ENCODE measurements at places on chromosomes 2 and 18.

DNA sequence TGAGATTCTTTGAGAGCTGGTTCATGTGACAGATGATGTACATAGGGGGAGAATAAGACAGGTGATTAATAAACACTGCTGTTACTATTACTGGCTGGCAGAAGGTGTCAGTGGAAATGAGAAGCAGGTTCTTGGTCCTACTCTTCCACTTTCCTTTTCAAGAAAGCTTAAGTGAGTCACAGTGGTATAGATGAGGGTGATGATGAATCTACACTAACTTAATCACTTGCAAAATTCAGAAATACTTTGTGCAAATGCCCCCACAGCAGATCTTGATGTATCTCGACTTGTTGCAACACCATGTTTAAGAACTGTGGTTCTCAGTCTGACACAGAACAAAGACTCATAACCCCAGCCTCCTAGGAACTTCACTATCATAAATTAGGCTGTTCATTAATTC lies 35.9 kb upstream of the MGAT5 start:
- no peak for DNase-seq

DNA sequence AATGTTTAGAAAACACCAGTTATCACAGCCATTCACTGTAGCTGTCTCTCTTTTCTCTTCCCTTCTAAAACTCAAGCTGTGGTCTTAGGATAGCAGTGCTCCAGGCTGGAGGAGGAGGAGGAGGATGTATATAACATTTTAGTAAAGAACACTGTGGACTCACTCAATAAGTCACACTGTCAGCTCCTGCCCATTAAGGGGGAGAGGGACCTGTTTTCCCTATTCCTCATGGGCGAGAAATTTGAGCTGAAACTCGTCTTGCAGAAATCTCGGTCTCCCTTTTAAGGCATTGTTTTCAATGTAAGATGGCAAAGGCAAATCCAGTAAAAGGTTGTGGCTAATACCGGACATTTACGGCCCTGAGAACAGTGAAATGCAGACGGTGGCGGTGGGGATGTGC lies 114.8 kb upstream of the ZNF236 start:
- DNase-seq, result no peak

DNA sequence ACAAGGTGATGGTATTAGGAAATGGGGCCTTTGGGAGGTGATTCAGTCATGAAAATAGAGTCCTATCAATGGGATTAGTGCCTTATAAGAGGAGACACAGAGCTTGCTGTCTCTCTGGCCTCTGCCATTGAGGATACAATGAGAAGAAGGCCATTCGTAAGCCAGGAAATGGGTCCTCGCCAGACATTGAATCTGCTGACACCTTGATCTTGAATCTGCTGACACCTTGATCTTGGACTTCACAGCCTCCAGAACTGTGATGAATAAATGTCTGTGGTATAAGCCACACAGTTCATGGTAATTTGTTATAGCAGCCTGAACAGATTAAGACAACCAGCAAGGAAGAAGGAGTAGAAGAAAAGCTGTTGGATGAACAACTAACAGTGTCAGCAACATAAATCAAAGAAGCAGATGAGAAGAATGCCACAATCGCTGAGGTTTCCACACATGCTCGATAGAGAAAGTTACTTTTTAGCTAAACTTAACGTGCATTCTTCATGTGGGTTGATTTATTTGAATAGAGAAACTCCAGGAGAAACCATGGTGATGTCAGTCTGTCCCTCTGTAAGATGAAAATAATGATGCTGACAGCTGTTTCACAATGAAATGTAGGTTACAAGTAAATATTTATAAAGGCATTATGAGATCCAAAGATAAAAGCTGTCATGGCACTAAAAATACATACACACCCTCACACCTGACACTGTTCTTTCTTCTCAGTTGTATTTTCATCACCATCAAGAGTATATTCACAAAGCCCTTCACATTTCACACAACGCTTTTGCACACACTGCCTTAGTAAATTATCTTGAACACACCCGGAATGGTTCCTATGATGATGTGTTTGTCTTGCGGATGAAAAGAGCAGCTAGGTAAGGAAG lies 153.7 kb upstream of the NCK2 start:
- DNase-seq, result peak; percentile 24

- DNase-seq, result no peak
These were observed 453.3 kb downstream of the TXNL1 start for GRCh38 chr18:56185126-56185525.

DNA sequence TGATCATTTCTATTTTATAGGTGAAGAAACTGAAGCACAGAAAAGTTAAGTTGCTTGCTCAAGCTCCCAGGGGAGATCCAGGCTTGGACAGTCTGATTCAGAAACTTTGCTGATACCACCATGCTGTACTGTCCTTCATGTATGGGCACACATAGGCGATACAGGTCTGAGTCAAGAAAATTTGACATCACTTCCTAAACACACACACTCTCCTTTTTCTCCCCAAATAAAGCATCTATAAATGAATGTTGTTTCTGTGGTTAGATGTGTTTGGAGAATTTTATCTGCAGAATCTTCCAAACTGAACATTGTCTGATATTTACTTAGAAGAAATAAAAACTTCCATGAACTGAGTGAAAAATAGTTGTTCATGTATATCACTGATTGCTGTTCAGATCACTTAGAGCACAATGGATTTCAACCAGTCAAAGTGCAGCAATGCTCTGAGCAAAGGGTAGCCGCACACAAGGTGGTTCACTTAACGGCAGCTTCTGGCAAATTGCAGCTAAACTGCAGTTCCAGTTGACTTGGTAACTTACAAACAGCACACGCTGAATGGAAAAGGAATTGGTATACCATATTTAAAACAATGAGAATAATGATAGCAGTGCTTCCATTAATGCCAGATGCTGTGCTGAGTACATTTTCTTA lies 10.0 kb upstream of the AGFG1 start:
- DNase-seq, result no peak

GRCh38 chr2:94999431-94999883 lies 26.1 kb upstream of the MAL start:
- no peak for DNase-seq

- DNase-seq, result no peak
These were observed 1.2 kb upstream of the NPAS2 start for GRCh38 chr2:100818606-100819369.

DNA sequence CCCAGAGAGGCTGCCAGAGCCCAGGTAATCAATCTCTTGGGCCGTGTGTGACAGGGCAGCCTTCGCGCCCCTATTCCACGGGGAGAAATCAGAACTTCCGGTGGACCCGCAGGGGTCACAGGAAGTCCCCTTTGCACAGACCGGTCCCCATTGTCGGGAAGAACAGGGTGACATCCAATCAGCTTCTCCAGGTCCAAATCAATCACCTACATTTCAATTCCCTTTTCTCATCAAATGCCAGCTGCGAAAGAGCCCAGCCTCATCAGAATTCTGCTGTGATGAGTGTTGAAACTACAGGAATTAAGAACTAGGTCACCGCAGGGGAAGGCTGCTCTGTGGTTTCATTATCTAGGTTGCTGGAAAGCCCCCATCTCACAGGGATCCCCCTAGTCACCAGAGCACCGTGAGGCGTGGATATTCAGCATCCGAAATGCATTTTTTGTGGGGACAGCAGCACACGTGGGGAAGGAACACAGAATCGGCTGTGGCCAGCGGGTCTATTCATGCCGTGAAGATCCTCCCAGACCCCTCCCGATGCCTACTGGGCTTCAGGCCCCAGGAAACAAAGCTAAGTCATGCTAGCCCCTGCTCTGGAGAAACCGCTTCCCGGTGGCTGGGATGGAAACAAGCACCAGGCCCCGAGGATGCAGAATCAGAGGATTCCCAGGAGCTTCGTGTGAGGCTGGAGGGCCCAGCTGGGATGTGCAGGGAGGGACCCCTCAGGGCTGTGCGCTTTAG lies 193.7 kb upstream of the ID2 start:
- DNase-seq, result no peak

GRCh38 chr2:42193722-42194187 lies 24.6 kb downstream of the EML4 start:
- no peak for DNase-seq

DNA sequence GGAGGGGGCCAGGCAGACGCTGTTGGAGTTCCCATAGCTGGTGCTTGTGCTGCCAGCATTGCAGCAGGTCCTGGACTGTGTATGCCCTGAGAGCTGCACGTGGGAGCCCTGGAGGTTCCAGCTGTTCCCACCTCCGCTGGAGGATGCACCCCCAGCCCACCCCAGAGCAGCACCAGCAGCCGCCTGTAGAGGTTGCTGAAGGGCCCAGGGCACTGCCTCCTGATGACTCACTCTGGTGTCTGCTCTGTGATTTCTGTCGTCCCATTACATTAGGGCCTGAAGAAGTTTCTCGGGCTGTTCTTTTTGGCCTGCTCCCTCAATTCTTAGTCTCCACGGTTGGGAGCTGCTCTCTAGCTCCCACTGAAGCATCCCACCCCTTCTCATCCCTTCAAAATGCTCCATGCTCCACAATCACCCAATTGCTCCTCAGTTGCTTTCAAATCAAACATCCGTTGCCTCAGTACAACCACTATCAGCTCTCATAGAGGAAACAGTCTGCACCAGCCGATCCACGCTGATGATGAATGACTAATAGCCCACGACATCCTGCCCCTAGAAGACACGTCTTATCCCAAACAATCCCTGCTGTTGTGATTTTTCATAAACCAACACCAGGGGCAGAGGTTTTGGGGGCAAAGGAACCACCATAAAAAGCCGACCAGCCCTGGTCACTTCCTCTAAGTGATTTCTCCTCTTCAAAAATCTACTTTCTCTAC lies 65.2 kb upstream of the RNF152 start:
- no peak for DNase-seq

DNA sequence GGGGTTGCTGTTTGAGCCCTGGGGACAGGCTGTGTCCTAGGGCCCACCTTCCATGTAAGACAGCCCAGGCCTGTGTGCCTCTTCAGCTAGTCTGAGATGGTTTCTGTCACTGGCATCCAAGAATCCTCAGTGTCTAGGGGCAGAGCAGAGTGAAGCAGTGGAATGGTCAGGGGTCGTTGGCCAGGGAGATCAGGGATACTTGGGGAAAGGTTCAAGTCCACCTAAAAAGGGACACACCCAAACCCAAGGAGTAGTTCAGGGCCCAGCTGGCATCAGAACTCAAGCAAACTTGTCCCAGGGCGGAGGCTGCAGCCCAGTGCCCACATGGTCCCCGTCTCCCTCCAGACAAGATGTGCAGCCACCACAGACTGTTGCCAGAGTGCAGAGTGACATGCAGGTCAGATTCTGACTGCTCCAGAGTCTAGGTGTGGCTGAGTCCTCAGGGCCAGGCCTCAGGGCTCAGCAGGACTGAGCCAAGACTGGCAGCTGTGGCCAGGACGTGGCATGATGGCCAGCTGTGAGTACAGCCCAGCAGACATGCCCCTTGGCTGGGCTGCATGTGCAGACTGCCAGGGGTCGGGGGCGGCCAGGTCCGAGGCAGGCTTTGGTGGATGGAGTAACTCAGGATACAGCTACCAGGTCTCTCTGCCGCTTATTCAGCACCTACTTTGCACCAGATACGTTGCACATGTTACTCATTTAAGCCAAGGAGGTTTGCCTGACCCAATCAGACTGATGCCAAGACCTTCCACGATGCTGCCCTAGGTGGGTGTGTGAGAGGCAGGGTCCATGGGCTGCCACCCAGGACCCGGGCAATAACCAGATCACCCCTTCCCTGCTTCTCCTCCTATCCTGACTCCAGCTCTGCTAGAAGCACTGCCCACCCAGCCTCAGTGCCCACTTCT lies 146.6 kb downstream of the SMAD7 start:
- no peak for DNase-seq

DNA sequence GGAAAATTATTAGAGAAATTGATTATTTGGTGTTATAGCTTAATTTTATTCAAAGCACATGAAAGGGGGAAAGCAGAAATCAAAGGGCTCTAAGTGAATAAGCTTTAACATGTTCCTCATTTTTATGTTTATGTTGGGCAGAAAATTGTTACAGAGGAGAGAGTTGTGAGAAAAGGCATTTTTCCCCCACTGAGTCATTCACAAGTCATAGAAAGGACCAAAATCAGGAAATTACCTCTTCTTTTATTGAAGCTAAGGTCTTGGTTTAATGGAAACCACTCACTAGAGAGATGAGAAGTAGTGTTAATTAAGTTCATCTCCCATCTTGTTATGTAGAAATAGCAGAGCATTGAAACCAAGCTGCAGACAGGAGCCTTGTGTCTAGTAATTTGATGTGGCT lies 175.3 kb upstream of the THUMPD2 start:
- no peak for DNase-seq

- DNase-seq, result no peak
These were observed 17.4 kb upstream of the LMAN1 start for GRCh38 chr18:59376351-59376935.

DNA sequence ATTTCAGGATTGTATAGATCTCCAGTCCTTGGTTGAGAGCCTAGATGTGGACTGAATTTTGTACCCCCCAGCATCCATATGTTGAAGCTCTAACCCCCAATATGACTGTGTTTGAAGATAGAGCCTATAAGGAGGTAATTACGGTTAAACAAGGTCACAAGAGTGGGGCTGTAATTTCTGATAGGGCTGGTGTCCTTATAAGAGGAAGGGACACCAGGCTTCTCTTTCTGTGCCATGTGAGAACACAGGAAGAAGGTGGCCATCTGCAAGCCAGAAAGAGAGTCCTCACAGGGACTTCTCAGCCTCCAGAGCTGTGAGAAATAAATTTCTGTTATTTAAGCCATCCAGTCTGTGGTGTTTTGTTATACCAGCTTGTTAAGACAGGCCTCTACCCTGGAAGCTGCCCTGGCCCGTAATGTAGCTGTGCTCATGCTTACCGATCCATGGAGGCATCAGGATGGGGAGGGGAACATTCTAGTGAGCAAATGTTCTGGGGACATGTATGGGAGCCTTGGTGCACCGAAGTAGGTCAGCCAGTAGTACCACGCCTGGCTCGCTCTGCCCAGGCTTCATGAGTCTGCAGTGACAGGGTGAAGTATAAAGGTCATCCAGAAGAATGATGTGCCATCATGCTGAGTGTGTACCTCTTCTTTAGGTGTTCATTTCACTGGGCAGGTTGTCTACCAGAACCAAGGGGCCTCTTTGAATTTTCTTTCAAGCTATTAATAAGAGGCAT lies 16.1 kb downstream of the RASGRP3 start:
- no peak for DNase-seq

DNA sequence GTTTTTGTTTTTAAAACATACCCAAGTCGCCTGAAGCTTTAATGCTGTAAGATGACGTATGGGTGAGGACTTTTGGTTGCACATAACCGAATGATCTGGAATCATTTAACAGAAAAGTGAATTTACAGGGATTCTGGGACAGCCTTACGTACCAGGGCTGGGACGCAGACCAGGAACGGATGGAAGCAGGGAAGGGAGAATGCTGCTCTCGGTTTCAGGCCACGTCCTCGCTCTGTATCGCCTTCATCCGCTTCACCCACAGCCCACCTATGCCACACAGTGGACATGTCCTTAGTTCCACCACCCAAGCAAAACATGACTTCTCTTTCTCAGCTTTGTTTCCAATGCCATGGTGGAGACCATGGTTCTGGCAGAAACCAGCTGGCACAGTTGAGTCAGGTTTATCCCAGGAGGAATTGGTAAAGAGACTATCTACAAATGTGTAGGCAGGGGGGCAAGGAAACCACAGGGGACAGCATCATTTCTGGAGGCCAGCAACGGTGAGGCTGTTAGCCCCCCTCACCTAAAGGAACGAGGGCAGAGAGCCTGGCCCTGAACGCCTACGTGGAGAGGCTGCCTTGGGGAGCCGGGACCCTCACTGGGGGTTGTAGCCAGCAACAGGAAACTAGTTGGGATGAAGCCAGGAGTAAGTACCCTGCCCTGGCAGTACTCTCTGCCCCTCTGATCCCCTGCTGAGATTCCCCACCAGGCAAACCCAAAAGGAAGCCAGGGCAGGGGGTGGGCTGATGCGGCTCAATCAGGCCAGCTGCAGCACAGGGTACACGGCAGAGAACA lies 132.5 kb downstream of the NDUFA10 start:
- DNase-seq, result no peak

All from NCI-H1417 (cell line).